ENCODE measurements at places on chromosomes 6 and 20.

- no peak for DNase-seq
Measured at GRCh38 chr20:13858439-13858838, 73.6 kb downstream of the NDUFAF5 start.

- DNase-seq: no peak
Measured at GRCh38 chr6:154535851-154536250, 25.4 kb upstream of the CNKSR3 start.

DNA sequence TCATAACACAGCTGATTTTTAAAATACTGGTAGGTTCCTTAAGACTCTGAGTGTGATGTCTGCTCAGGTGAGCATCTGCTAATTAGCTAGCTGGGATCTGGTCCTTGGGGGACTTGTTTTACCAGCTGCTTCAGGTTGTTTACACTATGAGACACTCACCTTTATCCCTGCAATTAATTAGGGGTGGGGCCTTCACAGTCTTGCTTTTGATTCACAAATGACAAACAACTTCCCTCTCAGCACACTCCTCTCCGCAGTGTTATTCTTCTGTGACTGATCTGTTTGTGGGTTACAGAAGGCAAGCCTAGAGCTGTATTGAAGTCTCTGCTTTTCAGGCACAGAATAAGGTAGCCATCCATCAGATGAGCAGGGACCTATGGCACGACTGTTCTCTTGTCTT, 62.0 kb upstream of the CD83 start:
- DNase-seq: no peak

DNA sequence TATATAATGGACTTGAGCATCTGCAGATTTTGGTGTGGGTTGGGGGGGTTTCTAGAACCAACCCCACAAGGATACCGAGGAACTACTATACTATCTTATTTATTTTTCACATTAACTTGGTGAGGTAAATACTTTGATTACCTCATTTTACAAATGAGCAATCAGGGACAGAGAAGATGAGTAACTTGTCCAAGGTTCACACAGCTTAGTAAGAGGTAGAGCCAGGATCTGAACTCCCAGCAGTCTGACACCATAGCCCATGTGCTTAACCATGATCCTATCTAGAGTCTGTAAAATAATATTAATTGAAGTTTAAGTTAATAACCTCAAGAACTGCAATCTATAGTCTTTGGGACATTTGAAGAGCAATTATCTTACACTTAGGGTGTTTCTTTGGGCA, 28.6 kb downstream of the DHX35 start:
- DNase-seq: no peak

DNA sequence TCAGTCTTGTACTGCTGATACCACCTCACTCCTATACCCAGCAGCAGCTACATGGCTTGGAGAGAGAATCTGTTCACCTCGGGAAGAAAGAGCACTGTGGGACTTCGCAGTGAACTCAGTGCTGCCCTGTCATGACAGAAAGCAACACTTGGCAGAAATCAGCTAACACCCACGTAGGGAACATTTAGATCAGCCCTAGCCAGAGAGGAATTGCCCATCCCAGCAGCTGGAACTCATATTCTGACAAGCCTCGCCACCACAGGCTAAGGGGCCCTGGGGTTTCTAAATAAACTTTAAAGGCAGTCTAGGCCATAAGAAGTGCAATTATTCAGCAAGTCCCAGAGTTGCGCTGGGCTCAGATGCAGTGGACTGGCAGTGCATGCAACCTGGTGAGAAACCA, 1266.8 kb downstream of the GRIK2 start:
- no peak for DNase-seq

GRCh38 chr6:84774985-84775284, 10.5 kb upstream of the TBX18 start:
- no peak for DNase-seq

- DNase-seq: no peak
Measured at GRCh38 chr6:13769655-13770053, 44.7 kb downstream of the MCUR1 start.

GRCh38 chr6:158744986-158745430, 74.2 kb downstream of the EZR start:
- DNase-seq: no peak

DNA sequence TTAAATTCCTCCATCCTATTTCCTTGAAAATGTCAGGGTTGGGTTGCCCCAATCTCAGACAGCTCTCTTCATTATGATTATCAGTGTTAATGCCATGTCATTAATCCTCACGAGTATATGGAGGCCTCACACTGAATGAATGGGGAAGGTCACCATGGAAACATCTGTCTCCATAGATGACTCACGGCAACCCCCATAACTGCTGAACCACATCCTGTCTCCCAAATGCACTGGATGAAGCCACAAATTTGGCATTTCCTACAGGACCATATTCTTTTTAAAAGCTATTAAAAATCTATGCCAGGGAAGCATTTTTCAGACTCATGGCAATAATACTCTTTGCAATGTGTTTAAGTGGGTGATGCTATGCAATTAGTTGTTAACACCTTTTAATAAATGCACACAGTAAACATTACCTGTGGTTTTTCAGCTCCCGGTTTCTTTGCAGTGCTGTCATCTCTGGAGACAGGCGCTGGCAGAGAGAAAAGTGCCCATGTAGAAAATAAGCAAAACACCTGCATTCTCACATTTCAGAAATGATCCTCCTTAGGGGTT, 80.1 kb upstream of the PTPRK start:
- no peak for DNase-seq

DNA sequence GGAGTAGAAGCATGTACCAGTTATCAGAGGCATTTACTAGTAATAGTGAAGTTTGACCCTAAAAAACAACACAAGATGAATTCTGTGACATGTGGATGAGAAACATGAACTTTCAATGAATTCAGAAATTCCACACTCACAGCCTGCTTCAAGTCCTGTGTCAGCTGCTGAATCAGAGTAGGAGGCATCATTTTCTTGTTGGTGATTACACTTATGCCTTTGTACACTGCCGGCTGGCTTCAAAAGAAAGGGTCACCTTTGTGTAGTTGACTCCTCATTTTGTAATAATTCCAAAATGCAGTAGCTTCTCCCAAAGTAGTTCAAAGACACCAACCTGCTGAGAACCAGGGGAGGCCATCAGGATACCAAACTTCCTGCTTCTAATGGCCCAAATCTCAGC, 165.5 kb downstream of the BACH2 start:
- DNase-seq: no peak

GRCh38 chr6:4606821-4607704, 169.1 kb upstream of the CDYL start:
- DNase-seq: no peak

GRCh38 chr6:95280686-95281273, 296.6 kb upstream of the MANEA start:
- DNase-seq: no peak

GRCh38 chr6:14674458-14674857, 556.9 kb downstream of the CD83 start:
- no peak for DNase-seq

DNA sequence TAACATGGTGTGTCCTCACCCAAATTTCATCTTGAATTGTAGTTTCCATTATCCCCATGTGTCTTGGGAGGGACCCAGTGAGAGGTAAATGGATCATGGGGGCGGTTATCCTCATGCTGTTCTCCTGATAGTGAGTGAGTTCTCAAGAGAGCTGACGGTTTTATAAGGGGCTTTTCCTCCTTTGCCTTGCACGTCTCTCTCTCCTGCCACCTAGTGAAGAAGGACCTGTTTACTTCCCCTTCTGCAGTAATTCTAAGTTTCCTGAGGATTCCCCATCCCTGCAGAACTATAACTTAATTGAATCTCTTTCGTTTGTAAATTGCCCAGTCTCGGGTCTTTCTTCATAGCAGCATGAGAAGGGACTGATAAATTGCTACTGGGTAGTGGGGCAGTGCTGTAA, 789.3 kb downstream of the FRK start:
- no peak for DNase-seq

GRCh38 chr6:144576871-144577270, 291.7 kb downstream of the UTRN start:
- DNase-seq: no peak

- DNase-seq: no peak
Measured at GRCh38 chr20:56453352-56453751, 15.1 kb upstream of the RTF2 start.

DNA sequence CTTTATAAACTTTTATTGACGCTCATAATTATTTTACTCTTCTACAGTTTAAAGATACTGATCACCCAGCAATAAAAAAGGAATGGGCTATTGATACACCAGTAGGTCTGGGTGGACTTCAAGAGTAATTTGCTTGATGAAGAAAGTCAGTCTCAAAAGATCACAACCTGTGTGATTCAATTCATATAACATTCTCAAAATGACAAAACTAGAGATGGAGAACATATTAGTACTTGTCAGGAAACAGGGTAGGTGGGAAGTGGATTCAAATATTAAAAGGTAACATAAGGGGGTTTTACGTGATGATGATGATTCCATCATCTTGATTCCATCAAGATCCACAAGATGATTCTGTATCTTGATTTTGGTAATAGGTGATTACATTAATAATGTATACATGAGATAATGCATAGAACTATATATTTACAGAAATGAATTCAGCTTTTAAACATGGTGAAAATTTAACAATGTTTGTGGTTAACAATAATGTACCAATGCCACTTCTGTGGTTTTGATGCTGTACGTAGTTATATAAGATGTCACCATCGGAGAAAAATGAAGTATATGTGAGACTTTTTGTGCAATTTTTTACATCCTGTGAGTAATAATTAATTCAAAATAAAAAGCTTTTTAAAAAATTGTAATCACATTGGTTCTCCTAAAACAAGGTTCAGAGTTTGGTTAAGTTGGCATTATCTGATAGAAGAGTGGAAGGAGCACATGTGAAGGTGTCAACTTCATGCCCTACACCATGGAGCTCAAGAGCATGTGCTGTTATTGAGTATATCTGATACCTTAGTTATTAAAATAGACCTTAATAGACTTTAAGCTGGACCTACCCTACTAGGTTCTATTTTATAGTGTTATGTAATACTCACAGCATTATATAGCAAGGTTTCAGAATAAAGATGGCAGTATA, 66.3 kb upstream of the DYNLRB1 start:
- DNase-seq: no peak

DNA sequence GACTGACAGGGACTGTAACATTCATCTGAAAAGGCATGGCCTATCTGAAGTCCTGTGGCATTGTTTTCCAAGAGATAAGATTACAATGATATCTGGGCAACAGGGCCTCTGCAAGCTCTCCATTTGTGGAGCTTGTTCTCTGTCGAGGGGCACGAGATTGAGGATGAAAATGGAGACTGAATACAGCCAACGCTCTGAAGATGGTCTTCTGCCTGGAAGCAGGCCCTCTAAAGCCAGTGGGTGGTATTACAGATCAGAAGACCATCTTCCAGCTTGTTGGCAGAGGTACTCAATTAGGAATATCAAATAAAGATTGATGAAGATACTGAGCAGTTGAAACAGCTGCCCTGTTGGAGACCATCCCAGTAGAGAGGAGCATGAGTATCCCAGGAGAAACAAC, 288.2 kb downstream of the CENPW start:
- DNase-seq: no peak

- no peak for DNase-seq
Measured at GRCh38 chr6:145241039-145241438, 494.3 kb downstream of the EPM2A start.

DNA sequence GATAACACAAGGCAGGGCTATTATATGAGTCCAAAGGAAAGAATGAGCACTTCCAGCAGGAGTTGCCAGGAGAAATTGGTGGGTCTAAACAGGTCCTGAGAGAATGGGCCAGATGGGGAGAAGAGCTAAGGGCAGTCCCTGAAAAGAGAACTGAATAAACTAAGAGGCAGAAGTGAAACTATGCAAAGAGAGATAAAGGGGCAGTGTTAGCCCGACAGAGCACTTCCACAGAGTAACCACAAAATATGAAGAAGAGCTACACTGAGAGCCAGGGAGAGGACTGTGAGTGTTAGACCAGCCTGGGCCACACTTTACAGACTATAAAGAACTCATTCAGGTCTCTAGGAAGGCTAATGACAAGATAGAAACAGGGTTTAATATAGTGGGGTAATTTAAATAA, 43.8 kb downstream of the RALGAPA2 start:
- no peak for DNase-seq

DNA sequence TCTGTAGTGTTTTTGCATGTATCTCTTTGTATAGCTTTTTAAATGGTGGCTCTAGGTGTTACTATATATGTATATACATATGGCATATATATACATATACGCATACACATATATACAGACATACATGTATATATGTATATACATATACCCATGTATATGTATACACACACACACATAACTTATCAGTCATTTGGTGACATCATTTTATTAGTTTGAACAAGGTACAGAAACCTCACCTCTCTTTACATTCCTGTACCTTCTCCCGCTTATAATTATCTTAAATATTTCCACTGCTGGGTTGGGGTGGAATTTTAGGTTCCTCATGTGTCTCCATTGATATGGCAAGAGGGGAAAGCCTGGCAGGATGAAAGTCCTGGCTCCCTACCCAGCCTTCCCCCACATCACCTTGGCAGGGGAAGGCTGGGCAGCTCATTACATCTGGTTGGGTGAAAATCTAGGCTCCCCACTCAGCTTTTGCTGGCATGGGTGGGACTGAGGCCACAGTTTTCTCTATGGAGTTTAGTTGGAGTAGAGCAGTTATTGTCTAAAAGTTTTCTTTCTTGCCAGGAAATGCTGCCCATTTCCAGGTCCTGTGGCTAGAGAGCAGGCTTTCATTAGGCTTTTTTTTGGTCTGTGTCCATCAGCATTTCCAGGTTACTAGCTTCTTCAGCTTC, 7.6 kb downstream of the GLO1 start:
- no peak for DNase-seq

GRCh38 chr6:131954775-131955107, 3.6 kb upstream of the CCN2 start:
- no peak for DNase-seq

- no peak for DNase-seq
Measured at GRCh38 chr6:54192993-54193392, 81.8 kb downstream of the MLIP start.

- no peak for DNase-seq
Measured at GRCh38 chr6:143176090-143177021, 115.7 kb downstream of the AIG1 start.

DNA sequence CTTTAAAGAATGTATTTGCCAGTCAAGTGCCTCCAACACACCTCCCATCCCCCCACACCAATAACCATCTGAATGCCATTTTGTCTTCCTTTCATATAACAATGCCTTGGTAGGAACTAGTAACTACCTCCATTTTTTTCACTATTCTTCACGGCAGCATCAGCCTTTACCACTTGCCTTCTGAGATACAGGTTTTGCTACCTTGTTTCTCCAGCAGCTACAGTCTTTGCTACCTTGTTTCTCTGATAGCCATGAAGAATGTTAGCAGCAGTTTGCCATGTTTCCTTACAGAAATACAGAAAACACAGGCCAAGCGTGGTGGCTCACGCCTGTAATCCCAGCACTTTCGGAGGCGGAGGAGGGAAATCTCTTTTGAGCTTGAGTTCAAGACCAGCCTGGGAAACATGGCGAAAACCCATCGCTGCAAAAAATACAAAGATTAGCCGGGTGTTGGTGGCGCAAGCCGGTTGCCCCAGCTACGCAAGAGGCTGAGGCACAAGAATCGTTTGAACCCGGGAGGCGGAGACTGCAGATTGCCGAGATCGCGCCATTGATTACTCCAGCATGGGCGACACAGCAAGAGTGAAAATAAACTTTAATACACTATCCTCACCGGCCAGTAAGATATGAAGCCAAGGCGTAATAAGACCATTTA, 100.9 kb downstream of the HFE start:
- no peak for DNase-seq

All from activated CD4-positive, alpha-beta T cell treated with anti-CD3 and anti-CD28 coated beads, Interleukin-2, amount 50 U/mL, for 4 hours (primary cell).